Pulmonary artery endothelial cell (primary cell): ENCODE measurements at places on chromosomes 13 and 19. TPM values are rescaled to one million over a fixed set of nuclear protein-coding genes. Genes with fewer than 3 reads are reported as not detected.
A peak's percentile ranks its signal among the peaks of the same experiment; 100 is the strongest.

The CCDC124 gene
- total RNA-seq: 57.0 and 65.4 TPM in 2 replicates

The LAIR2 gene
- not detected in 2 replicates for total RNA-seq

The FFAR1 gene
- not detected in 2 replicates for total RNA-seq

DNA sequence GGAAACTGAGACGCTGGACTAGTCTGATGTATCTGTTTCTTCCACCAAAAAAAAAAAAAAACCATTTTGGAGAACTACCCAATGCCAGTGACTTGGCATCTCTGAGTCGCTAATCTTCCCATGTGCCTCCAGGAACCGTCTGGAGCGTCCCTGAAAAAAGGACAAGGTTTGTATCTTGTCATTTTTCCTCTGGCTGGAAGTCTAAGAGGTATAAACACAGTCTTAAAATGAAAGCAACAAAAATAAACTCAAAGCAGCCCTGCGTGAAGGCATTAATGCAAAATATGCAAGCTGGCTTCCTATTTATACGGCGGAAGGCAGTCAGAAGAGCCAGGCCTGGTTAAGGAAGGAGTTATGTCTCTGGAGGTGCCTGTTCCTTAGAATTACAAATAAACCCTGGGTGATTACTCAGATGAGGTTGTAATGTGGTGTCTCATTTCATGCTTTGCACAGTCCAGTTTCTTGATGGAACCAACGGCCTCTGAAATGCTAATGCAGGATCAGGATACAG, 20.3 kb downstream of the ACTN4 start:
- DNase-seq: no peak

GRCh38 chr13:39777527-39778061, 122.1 kb downstream of the COG6 start:
- DNase-seq: peak; percentile 78
